Kidney (tissue), 22 donors: ENCODE measurements at places on chromosomes 7 and 10. TPM values are rescaled to one million over a fixed set of nuclear protein-coding genes. Genes with fewer than 3 reads are reported as not detected.
A peak's percentile ranks its signal among the peaks of the same experiment; 100 is the strongest.

GRCh38 chr10:107032700-107033401, 131.7 kb downstream of the SORCS1 start:
- DNase-seq = no peak

- no peak for DNase-seq
These were observed 17.4 kb downstream of the SLC13A4 start for GRCh38 chr7:135710417-135711138.

PLEKHA1 gene
- 168 TPM for total RNA-seq

CCNJ gene
- total RNA-seq = 6.2 TPM

- no peak for DNase-seq
These were observed 159.1 kb downstream of the LRRC4 start for GRCh38 chr7:127872122-127872521.

- no peak for DNase-seq
These were observed 129.3 kb downstream of the GLI3 start for GRCh38 chr7:42107484-42108240.

GRCh38 chr7:28512668-28513440, 100.5 kb downstream of the CREB5 start:
- no peak for DNase-seq

DNA sequence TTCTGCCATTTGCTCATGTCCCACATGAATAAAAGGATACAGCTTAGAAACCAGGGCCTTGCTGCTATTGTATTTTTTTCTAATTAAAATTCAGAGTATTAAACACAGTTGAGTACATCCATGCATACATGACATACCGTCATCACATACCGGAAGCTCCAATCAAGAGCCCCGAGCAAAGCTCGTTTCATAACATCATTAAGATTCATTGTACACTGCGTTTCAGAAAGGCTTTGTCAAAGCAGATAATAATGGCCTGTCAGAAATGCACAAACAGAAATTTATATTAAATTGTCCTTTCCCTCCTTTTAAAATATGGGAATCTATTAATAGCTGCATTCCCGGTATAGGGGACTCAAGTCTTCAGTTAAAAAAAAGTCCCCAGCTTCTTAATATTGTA, 103.4 kb downstream of the PRTFDC1 start:
- peak; percentile 29 for DNase-seq

CDNF gene
- 2.1 TPM for total RNA-seq

DNA sequence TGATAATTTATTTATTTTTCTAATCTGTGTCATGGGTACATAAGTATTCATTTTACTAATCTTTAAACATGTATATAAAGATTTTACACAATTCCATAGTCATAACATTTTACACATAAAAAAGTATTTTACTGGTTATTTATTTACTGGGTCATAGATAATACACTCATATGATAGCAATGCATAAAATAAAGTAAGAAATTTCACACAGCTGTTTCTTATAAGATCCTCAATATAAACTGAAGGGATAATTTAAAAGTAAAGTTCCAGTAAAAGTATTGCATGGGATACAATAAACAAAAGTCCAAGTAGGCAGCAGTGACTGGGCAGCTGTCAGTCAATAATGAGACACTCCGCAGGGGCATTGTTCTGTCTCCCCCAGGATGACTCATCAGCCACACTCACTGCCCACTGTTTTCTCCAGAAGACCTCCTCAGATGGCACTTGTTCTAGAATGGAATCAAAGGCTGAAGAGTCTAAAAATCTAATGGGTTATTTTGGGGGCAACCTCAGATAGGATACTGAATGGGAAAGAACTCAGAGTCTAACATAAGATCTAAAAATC, 32.7 kb downstream of the DPY19L1 start:
- no peak for DNase-seq

GRCh38 chr7:97973206-97973658, 16.8 kb downstream of the OCM2 start:
- no peak for DNase-seq

ARF5 gene
- 132 TPM for total RNA-seq

DNA sequence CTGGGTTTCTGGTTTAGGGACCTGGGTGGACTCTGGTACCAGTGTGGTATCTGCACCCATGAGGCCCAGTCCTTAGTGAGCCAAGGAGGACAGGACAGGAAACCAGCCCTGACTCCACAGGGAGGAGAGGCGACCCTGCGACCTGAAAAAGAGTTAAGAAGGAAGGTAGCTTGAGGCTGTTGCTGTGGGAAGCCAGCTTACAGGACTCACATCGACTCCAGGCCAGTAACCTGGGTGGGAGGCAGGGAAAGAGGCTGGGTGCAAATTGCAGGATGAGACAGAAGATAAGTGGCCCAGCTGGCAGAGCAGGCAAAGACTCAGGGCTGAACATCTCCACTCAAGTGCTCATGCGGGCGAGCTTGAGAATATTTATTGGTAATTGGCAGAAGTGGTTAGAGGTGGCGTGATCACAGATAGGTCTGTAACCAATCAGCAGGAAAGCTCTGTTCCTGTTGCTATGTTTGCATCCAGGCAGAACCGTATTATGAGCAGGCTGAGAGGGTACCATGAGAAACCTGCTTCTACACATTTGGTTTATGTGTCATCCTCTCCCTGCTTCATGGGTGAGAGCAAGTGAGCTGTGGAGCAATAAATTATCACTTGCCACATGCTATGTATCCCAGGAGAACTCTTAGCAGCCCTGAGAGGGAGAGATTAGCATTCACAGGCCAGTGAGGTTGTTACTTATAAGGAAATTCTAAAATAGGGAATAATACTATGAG, 11.0 kb downstream of the TLL2 start:
- no peak for DNase-seq

GRCh38 chr10:78169214-78169613, 135.6 kb downstream of the RPS24 start:
- no peak for DNase-seq

GRCh38 chr7:114298011-114298410, 116.6 kb upstream of the FOXP2 start:
- no peak for DNase-seq

DNA sequence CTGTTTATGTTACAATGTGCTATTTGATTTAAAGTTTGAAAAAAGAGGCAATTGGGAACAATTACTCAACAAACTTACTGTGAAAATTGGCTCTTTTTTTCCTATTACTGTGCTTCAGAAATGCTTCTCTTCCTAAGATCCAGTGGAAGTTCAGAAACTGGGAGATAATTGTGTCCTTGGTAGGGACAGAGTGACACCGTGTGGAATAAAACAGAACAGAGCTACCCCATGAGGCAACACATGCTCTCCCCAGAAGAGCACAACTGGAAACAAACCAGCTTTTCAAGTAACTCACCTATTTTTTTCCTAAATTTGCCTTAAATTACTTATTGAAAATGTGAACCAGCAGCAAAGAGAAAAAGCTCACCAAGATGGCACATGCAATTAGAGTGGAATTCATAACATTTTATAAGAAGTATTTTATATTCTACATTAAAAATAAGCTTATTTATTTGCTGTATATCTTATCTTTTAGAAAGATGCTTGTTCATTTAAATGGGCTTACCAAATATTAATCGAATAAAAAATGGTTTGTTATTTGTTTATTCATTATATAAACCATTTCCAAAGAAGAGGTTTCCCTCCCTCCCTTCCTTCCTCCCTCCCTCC, 346.1 kb upstream of the ANKRD30A start:
- DNase-seq = peak; percentile 55

GRCh38 chr7:29896685-29897411, 90.5 kb downstream of the WIPF3 start:
- no peak for DNase-seq
